ENCODE measurements at places on chromosomes 2 and 18.

DNA sequence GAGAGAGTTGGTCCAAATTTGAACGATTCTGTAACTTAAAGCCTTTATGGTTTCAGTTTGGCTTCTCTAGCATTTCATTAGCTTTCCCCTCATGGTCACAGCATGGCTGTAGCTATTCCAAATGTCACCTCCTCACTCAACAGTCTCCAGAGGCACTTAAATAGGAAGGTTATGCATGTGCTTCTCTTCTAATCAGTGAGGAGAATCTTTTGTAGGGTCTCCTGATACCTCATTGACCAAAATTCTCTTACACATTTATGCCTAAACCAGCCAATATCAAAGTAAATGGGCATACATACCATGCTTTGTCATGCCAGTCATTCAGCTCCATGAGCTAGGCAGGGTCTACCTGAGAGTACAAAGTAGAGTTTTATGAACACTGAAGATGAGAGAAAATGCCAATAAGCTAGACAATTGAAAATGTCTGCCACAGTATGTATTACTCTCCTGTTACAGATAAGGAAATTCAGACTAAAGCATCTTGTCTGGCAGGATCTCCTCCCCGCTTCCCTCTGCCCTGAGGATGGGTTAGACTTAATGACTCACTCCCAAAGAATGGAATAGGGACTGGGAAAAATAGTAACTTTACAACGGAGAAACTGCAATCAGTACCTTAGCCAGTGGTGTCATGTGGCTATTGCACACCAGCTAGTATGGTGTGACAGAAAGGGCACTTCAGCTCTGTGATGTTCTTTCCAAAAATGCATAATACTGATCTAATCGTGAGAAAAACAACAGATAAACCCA is 15.4 kb downstream of the DSG2 start:
- DNase-seq = no peak

GRCh38 chr2:40260437-40260836 is 191.5 kb downstream of the SLC8A1 start:
- no peak for DNase-seq

DNA sequence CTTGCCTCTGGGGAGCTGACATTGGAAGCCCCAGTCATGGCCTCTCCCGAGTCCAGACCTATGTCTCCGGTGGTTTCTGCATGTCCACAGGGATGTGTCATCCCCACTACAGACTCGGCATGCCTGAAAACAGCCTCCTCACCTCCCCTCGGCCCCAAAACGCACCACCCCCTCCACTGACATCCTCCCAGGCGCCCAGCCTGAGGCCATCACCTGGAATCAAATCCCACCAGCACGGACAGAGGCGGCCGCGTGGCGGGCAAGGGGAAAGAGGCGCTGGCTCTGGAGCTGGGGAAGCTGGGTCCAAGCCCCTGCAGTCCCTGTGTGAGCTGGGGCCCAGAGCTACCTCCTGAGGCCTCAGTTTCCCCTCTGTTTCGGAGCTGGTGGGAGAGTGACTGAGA is 69.9 kb upstream of the SMAD7 start:
- DNase-seq = no peak

GRCh38 chr18:26893996-26894395 is 28.5 kb upstream of the AQP4 start:
- DNase-seq = no peak

- no peak for DNase-seq
These were observed 69.7 kb upstream of the SULT1C3 start for GRCh38 chr2:108169982-108170625.

- no peak for DNase-seq
These were observed 42.4 kb downstream of the CYP27C1 start for GRCh38 chr2:127177617-127178263.

GRCh38 chr18:23053776-23054457 is 81.4 kb upstream of the CABLES1 start:
- DNase-seq = no peak

GRCh38 chr2:19874726-19875125 is 27.1 kb downstream of the TTC32 start:
- DNase-seq = no peak

DNA sequence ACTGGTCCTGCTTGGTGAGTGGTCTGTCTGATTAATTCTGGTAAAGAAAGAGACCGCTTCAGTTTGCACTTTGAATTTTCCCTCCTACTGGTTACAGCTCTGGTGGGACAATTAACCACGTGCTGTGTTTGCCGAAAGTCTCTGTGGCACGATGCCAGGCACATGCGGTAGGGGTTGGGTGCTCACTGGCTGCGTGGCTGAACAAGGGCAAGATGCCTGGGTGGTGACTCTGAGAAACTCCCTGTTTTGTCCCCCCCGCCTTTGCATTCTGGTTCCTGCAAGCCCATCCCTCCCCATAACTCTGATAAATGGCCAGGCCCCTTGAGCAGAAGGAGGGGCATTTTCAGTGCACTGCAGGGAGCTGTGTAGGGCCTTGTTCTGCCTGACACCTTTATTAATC is 206.1 kb downstream of the TFCP2L1 start:
- no peak for DNase-seq

GRCh38 chr2:4221845-4222244 is 518.5 kb downstream of the DCDC2C start:
- DNase-seq = no peak

DNA sequence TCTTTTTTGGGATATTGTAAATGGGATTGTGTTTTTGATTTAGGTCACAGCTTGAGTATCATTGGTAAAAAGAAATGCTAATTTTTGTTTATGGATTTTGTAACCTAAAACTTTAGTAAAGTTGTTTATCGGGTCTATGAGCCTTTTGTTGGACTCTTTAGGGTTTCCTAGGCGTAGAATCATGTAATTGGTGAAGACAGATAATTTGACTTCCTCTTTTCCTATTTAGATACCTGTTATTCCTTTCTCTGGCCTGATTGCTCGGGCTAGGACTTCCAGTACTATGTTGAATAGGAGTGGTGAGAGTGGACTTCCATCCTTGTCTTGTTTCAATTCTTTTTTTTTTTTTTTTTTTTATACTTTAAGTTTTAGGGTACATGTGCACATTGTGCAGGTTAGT is 149.0 kb downstream of the QPCT start:
- no peak for DNase-seq

GRCh38 chr18:63245600-63245999 is 74.0 kb downstream of the BCL2 start:
- DNase-seq = no peak

DNA sequence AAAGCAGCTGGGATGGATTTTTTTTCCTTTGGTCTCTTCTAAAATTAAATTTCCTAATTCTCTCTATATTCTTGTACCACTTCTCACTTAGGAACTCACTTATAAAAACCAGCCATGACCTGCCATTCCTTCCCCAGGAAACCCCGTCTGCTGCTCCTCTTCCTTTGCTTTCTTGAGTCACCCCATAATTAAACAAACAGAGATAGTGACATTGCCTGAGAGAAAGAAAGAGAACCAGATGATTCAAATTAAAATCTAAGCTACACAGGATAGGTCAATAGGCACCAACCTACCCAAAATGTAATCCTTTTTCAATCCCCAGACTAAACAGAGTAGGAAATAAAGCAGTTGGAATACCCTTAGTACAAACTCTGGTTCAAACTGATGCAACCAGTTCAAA is 9.7 kb downstream of the STK39 start:
- no peak for DNase-seq

- DNase-seq = no peak
These were observed 1.3 kb downstream of the BCL2 start for GRCh38 chr18:63317982-63318888.
